ENCODE measurements at places on chromosomes 6 and 20.

- DNase-seq, result no peak
Measured at GRCh38 chr20:32971703-32972161, 32.5 kb downstream of the SUN5 start.

DNA sequence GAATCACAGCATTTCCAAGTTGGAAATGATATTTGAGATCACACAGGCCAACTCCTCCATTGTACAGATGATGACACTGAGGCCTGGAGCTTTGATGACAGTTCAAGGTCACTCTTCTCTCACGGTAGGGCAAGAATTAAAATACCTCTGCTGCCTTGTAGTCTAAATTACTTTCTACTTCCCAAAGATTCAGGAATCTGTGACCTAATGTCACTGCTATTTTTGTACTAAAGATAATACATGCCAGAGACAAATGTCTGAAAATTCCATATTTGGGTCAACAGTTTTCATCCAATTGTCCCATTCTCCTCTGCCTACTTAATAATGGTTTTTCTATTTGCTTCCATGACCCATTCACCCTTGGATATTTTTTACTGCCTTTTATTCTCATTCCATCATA is 160.0 kb downstream of the SOD2 start:
- no peak for DNase-seq

DNA sequence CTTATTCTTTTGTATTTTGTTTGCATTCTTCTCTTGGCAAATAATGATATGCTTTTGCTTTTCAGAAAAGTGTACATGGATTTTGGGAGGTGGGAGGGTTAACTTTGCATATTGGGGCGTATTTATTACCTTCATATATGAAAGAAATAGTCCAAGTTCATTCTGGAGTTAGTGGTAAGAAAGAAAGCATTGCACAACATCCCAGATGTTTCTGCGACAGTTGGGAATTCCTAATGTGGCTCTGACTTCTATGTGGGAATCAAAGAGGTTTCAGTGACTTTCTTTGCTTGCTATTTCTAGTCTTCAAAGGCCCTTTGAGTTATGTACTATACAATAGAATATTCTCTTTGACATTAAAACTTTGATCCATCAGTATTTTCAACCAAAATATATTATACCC is 78.1 kb downstream of the MMUT start:
- DNase-seq, result no peak

GRCh38 chr6:101682937-101683336 is 289.4 kb downstream of the GRIK2 start:
- DNase-seq, result no peak

- DNase-seq, result peak; percentile 21
Measured at GRCh38 chr6:17585766-17586490, 14.2 kb upstream of the FAM8A1 start.

Data from urothelium cell line (cell line).